ENCODE measurements at places on chromosomes 6 and 20.

GRCh38 chr6:33021917-33022316 is 12.5 kb upstream of the HLA-DOA start:
- DNase-seq: no peak

GRCh38 chr6:85388531-85388930 is 61.4 kb upstream of the NT5E start:
- DNase-seq: no peak

GRCh38 chr6:4883298-4883697 is 107.1 kb downstream of the CDYL start:
- DNase-seq: no peak

- no peak for DNase-seq
Observed at GRCh38 chr6:107408714-107409113, 50.6 kb downstream of the PDSS2 start.
